ENCODE measurements at places on chromosomes 11 and 22.

GRCh38 chr22:42670921-42671709 is 21.9 kb upstream of the CYB5R3 start:
- DNase-seq = no peak

- DNase-seq = peak; percentile 22
These were observed 647 bp downstream of the SWAP70 start for GRCh38 chr11:9664276-9665171.

GRCh38 chr11:34827228-34827627 is 89.0 kb downstream of the APIP start:
- no peak for DNase-seq

DNA sequence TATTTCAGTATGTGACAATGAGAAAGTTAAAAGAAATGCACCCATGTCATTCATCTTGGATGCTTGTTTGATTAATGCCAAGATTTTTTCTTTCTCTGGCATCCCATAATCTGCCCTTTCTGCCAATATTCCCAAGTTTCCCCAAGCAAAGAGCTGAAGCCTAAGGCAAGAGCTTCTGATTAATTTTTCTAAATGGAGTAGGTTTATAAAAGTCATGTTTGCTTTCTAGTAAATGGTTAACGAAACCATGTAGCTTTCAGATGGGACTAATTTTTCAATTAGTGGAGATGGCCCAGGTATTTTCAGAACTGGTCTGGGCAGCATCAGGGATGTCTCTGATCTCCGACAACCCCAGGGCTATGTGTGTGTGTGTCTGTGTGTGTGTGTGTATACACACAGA is 55.3 kb downstream of the LRRC4C start:
- no peak for DNase-seq

GRCh38 chr11:17649261-17649660 is 70.1 kb upstream of the MYOD1 start:
- no peak for DNase-seq

DNA sequence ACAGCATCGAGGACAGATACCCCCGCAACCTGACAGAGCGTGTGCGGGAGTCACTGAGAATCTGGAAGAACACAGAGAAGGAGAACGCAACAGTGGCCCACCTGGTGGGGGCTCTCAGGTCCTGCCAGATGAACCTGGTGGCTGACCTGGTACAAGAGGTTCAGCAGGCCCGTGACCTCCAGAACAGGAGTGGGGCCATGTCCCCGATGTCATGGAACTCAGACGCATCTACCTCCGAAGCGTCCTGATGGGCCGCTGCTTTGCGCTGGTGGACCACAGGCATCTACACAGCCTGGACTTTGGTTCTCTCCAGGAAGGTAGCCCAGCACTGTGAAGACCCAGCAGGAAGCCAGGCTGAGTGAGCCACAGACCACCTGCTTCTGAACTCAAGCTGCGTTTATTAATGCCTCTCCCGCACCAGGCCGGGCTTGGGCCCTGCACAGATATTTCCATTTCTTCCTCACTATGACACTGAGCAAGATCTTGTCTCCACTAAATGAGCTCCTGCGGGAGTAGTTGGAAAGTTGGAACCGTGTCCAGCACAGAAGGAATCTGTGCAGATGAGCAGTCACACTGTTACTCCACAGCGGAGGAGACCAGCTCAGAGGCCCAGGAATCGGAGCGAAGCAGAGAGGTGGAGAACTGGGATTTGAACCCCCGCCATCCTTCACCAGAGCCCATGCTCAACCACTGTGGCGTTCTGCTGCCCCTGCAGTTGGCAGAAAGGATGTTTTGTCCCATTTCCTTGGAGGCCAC is 3.3 kb downstream of the FADD start:
- DNase-seq = no peak

DNA sequence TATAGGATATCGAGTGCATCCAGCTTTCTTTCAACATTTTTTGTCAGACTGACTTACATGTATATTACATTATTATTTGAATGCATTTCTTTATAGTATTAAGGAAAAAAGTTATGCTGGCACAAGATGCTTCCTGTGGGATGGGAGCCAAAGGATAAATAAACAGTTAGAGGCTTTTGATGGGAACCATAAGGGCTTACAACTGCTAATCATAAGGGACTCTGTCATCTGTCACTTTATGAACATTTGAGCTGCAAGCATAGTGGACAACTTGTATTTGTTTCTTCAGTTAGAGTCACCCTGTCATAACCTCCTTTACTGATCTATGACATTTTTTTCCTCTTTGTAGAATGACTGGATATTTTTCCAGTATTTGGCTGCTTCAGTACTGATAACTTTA is 132.4 kb upstream of the CHORDC1 start:
- no peak for DNase-seq

- DNase-seq = no peak
These were observed 12.8 kb downstream of the SHANK2 start for GRCh38 chr11:71239581-71239980.

GRCh38 chr22:19844377-19845053 is 10.2 kb downstream of the GNB1L start:
- DNase-seq = no peak

DNA sequence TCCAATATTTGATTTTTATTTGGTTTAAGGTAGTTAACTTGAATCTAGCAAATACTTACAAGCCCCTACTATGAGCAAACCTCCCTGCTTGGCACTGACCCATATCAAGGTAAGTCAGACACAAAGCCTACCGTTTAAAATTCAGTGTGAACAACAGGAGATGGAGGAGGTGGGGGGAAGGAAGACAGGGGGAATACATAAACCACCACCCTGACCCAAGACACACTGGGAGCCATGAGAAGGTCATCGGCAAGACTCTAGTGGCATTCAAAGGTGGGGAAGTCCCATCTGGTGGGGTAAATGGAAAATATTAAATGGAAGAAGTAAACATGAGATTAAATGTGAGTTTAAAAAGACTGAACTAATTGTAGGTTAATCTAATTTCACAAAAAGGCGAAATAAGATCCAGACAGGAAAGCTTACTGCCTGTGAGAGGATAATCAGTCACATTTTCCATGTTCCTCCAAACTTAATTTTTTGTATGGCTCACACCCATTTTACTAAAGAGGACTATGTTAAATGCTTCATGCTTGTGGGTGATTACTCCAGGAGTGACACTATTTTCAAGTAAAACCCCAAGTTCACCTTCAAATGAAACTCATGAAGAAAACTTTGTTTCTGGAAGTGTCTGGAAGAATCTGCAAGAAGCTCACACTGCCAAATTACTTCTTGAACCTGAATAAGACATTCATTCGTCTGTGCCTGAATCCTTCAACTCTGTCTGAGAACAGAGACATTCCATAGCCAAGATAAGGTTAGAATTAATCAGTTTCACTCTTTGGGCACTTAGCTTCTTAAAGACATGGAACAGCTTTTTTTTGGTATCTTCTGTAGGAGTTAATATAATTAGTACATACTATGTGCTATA is 51.7 kb downstream of the PITPNB start:
- DNase-seq = no peak

DNA sequence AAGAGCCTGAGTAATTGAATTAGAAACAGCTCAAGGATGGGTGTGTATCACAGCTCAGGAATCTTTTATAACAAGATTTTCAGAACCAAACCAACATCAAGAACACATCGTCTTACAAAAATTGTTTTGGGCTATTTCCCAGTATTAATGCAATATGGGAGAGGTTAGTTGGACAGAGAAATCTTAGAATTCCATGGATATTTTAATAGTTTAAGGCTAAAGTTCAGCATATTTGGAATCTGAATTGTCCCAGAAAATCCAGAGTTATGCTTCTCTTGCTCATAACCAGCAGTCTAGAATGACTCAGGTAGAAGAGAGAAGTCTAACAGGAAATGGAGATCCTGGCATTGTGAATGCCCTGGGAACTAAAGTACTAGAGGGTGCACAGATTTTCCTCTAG is 74.6 kb downstream of the ADM start:
- no peak for DNase-seq

- DNase-seq = peak; percentile 15
These were observed 122.2 kb upstream of the RCN1 start for GRCh38 chr11:31968461-31969358.

- no peak for DNase-seq
These were observed 9.3 kb upstream of the PEX26 start for GRCh38 chr22:18068381-18068988.

DNA sequence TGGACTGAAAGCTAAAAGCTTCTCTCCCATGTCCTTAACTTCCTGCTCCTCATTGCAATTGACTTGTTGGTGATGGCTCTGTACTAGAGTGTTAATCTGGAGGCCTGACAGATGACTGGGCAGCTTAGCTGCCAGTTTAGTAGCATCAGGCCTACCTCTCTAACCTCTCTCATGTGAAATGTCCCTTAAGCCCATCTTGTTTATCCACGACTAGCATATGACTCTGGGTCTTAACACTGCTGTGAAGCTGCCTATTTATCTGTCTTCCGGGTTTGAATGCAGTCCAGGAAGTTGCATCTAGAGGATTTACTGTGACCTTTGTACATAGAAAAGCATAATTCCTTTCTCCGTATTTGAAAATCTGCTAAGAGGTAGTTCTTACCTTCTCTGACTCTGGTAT is 85.3 kb upstream of the HORMAD2 start:
- no peak for DNase-seq

DNA sequence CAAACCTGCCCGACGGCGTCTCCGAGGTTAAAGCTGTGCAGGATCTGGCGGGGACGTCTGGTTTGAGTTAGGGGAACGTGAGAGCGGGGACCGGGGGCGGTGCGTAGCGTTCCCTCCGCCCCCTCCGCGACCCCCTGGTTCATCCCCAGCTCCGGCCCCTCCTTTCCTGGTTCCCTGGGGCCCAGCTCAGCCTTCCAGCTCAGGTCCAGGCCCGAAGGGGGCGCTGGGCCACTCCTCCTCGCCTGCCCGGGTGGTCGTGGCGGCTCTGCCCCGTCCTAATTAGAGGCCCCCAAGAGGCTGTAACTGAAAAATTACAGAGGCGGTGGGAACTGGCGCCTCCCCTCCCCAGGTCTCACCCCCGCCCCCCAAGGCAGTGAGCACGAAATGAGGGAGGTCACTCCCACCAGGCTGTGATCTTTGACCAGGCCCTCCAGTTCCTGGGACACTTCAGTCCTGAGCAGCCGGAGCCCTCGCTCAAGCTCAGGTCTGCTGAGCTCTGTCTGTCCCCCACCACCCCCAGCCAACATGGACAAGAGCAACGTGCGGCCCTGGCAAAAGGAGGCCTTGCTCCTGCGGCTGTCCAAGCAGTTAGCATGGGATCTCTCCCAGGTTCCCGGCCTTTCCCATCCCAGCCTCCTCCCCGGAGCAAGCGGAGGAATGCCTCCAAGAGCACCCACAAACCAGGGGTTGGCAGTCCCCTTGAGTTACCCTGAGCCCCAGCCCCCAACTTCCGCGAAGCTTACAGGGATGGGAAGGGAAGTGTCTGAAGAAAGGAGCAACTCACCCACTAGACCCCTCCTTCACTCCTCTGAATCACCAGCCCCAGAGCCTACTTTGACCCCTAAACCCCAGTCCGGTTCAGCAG is 3.3 kb downstream of the CD248 start:
- no peak for DNase-seq

DNA sequence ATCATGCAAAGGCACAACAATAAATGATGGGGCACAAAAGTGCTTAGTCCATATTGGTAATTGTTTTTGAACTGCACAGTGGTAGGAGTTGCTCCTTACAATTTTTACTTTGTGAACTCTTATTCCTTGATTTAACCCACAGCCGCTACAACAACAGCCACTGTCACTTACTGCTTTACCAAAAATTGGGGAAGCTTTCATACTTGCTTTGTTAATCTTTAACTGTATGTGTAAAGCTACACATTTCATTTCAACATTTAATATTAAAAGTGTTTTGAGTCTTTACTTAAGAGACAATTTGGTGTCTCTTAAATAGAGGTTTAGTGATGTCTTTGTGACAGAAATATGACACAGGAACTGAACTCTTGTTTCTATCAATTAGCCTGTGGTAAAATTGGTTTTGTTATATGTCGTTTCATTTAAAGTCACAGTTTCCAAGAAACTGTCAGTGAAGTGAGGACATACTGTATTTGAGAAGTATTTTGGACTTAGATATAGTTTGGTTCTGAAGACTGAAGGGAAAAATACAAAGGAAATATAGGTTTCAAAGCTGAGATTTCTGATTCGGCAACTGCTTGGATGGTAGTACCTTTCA is 6.5 kb upstream of the IL18BP start:
- DNase-seq = no peak

GRCh38 chr11:44305470-44306051 is 4.4 kb downstream of the ALX4 start:
- DNase-seq = no peak

DNA sequence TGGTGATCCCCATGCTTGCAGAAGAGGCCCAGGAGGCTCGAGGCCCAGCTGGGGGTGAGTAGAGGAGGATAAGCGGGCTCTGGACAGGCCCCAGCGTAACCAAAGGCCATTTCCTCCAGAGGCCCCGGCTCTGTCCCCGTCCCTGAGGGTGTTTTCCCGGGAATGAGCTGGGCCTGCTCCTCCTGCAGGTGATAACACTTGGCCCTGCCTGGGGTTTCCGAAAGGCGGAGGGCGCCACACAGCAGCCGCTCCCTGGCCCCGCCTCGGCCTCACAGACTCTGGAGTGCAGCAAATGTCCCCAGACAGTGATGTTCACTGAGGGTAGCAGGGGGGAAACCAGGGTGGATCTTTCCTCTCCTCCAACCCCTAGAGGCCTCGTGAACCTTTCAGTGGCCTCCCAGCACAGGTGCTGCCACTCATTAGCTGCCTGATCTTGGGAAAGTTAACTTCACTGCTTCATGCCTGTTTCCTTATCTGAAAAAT is 10.5 kb upstream of the MGAT3 start:
- no peak for DNase-seq

DNA sequence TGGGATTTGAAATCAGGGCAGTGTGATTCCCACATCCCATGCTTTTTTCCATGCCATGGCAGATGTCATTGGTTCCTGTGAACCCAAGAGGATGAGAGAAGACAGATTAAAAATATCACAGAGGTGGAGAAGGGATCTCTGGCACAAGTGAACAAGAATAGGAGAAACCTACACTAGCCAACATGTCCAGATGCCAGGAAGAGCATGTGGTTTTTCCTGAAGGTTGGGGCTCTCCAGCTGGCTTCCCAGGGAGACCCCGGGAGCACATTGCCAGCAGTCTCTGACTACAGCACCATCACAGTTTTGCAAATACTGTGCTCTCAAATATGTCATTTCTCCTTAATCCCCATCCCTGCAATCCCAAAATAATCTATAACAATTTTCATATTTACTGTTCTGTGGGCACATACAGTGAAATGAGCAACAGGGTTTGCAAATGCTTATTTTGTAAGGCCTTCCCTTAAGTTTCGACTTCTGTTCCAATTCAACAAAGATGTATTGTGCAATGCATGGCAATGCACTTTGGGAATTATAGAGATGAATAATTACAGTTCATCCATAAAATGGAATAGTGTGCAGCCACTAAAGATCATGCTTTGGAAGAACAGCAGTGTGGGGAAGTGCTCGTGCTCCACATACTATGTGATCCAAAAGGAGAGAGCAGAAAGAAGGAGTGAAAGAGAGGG is 4.8 kb downstream of the ANKK1 start:
- no peak for DNase-seq

DNA sequence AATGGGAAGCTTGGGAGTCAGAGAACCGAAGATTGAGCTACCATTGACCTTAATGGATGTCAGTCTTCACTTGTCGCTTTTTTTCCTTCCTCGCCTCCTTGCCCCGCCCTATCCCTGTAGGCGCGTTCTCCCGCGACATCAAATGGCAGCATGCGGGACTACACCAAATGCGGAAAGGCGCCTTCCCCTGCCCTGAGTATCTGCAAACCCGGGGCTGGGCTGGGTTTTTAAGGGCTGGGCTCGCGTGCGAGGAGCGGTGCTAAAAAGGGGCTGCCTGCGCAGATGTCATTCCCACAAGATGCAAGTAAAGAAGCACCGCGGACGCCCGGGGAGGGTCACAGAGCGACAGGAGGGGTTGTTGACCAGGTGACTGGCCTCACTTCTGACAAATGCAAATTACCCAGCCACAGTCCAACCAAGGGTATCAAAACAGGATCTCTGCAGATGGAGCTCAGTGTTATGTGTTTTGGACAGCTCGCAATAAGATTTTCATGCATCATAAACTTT is 4.7 kb upstream of the FAM111B start:
- DNase-seq = no peak

Measured in GOT3 (cell line).